ENCODE measurements at places on chromosomes 4 and X.

DNA sequence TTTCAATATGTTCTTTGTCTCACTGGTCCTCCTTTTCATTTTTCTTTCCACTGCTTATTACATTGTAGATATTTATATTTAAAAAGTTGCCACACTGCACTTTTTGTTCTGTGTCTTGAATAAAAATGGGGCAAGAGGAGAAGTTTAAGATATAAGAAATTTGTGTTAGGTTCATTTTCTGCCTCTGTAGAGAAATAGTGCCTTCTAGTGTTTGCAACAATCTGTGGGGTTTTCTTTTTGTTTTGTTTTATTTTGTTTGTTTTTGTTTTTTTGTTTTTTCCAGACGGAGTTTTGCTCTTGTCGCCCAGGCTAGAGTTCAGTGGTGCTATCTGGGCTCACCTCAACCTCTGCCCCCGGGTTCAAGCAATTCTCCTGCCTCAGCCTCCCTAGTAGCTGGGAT, 20.1 kb upstream of the SMIM14 start:
- DNase-seq: no peak

DNA sequence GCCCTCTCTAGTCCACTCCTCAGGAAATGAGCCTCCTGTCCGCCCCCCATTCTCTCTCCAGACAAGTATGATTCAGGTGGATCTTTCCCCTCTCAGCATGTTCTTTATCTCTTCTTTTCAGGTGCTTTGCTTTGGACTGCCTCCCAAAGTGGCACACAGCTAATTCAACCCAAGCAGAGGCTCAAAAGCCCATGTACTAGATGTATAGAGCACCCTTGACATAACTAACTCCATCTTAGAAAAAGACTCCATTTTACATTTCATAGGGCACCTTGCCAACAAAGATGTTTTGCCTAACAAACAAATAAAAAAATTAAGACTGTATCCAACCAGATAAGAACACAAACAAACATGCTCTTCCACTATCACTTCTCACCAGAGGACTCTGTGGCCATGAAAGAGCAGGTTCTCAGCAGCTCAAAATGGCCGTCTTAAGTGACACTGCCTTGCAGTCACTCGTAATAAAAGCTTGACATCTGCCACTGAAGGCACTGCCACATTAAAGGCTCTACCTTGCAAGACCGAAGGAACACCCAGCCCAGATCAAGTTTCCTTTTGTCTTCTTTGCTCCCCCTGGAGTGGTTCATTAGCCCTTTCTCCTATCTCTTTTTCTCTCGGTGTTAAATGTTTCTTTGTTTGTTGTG, 84.9 kb upstream of the TAB3 start:
- DNase-seq: no peak

GRCh38 chr4:89837385-89837992, 528 bp upstream of the SNCA start:
- peak; percentile 38 for DNase-seq

- peak; percentile 31 for DNase-seq
Observed at GRCh38 chr4:126957556-126957955, 675.2 kb upstream of the INTU start.

Data from M059J (cell line).